ENCODE measurements at places on chromosomes 4 and X.

GRCh38 chrX:53050841-53051240 lies 2.3 kb downstream of the GPR173 start:
- DNase-seq = no peak

DNA sequence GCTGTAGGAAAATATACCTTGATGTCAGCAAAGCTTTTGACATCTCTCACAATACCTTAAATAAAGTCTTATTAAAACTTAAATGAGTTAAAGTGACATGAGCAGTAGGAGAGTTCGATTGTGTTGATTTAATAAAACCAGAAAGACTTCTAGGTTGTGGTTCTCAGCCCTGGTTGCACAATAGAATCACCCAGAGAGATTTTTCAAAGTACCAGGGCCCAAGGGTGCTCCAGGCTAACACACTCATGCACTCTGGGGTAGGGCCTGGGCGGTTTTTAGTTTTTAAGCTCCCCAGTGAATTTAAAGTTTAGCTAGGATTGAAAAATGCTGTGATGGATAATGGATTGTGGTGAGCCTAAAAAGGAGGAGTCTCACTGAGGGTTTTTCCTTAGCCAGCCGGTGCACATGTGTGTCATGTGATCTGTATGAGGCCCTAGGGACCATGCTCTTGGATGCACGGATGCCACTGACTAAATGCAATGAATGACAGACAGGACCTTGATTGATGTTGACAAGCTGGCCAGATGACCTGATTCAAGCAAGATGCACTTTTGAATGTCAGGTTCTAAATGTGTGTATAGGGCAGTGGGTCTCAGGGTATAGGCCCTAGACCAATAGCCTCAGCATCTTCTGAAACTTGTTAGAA lies 185.0 kb downstream of the PTTG2 start:
- no peak for DNase-seq

DNA sequence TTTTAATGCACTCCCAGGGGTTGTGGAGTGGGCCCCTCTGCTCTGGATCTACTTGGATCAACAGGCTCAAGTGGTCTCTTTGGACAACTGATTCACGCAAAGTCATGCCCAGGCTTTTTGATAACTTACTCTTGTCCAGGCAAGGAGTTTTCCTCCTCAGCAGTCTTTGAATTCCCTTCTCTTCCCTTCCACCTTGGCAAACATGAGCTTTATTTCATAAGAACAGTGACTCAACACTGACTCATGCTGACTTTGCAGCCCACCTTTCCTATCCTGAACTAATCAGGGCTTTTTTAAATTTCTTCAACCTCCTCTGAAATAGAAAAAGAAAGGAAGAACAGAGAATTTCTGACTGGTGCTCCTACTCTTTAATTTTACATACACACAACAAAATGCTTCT lies 132.1 kb upstream of the LDB2 start:
- no peak for DNase-seq

DNA sequence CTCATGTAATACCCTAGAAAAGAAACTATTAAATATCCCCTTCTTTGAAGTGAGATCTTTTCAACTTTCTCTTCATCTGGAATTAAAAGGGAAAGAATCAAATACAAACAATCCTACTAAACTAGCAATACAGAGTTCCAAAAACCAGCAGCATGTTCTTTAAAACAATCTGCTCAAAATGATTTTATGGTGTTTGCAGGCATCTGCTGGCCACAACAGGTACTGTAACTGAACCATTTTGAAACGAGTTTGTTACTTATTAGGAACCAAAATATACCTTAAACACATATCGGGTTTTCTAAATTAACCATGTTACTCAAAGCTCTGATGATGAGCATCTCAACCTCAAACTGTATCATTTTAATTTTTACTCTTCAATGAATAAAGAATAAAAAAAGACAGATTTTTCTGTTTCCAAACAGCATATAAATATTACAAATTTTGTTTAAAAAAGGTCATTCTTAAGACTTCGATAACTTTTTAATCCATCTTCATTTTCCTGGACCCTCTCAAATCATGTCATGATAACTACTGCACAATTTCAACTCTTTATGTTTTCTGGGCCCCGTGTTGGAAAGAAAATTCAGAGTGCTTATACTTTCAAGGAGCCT lies 56.5 kb downstream of the ARAP2 start:
- DNase-seq = no peak

DNA sequence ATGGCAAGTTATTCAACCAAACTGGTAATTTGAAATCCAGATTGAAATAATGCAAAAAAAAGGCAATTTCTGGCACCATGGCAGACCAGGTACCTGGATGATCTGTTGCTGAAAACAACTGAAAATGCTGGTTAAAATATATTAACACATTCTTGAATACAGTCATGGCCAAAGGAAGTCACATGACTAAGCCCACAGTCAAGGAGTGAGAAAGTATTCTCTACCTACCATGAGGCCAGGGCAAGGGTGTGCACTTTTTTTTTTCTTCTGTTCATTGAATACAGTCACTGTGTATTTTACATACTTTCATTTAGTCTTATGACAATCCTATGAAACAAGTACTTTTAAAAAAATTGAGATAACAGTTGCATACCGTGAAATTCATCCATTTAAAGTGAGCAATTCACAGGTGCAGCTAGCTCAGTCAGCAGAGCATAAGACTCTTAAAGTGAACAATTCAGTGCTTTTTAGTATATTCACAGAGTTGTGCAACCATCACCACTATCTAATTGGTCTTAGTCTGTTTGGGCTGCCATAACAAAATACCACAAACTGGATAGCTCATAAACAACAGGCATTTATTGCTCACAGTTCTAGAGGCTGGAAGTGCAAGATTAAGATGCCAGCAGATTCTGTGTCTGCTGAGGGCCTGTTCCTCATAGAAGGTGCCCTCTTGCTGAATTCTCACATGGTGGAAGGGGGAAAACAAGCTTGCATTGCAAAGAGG lies 4.8 kb upstream of the MPP1 start:
- DNase-seq = no peak
